ENCODE measurements at places on chromosomes 3 and 15. TPM values are rescaled to one million over a fixed set of nuclear protein-coding genes. Genes with fewer than 3 reads are reported as not detected.
A peak's percentile ranks its signal among the peaks of the same experiment; 100 is the strongest.

The TMC3 gene
- total RNA-seq = 0.81 TPM

GRCh38 chr3:142990721-142991120 lies 10.6 kb upstream of the U2SURP start:
- H3K27ac ChIP-seq = no peak overlapping the region
- H3K27me3 ChIP-seq = no peaks in the 10 kb centered on the region
- H3K4me3 ChIP-seq = no peak overlapping the region
- no peaks in the 10 kb centered on the region for H3K4me1 ChIP-seq
- no peaks in the 10 kb centered on the region for H3K36me3 ChIP-seq
- no peak for DNase-seq

GRCh38 chr15:97504031-97504792 lies 456.3 kb upstream of the ARRDC4 start:
- H3K36me3 ChIP-seq = no peaks in the 10 kb centered on the region
- no peak for DNase-seq
- H3K4me3 ChIP-seq = no peak overlapping the region
- H3K27ac ChIP-seq = no peak overlapping the region

DNA sequence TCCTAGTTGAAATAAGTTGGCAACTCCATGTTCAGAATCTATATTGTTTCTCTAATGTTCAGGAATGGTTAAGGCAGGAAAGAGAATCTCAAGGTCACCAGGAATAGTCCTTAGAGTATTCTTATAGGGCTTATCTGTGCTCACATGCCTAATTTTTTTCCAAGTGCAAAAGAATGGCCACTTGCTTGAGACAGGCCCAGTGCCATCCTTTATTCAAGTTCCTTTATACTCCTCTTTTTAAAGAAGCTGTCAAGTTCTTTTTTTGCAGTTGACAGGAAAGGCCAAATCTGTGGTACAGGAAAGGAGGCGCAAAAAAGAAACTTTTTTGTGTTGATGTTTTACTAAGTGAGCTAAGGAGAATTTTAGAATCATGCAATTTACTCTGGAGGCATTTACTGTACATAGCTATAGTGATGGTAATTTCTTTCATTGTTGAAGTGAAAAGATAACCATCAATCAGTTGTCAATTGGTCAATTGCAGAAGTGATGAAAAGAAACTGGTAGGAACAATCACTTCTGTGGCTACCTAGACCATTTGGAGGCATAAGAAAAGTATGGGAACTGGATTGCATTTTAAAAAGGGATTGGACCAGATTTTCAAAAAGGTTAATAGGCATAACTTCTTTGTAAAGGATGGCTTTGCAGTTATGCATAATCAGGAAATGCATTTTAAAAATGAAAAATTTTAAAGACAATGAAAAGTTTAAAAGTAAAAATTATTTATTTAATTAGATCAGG lies 102.5 kb upstream of the SOX2 start:
- no peak overlapping the region for H3K4me3 ChIP-seq
- H3K27ac ChIP-seq = no peak overlapping the region

GRCh38 chr15:63047792-63048114 lies 5.2 kb downstream of the TPM1 start:
- no peaks in the 10 kb centered on the region for H3K4me1 ChIP-seq
- H3K27ac ChIP-seq = peak overlapping the region; percentile 65
- H3K4me3 ChIP-seq = peak overlapping the region; percentile 95
- H3K27me3 ChIP-seq = no peaks in the 10 kb centered on the region
- no peak for DNase-seq

DNA sequence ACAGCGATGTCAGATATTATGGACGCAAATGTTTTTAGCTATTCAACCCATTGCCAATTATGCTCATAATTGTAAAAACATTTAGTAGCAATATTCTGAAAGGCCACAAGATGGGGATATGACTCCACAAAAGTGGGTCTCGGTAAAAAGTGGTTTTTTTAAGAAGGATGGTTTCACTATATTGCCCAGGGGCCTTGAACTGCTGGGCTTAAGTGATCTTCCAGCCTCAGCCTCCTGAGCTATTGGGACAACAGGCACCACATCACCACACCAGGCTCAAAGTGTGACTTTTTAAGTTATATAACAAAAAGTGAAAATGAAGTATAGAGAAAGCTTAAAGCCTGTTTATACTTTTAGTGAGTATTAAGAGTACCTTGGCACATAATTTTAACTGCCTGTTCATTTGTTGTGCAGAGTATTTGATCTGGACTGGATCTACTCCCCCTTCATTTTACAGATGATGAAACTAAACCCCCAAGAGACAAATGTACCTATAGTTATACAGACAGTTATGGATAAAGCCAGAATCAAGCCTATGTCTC lies 9.4 kb downstream of the NAA50 start:
- no peak for DNase-seq
- no peak overlapping the region for H3K27ac ChIP-seq
- H3K4me3 ChIP-seq = no peak overlapping the region
- no peaks in the 10 kb centered on the region for H3K27me3 ChIP-seq
- H3K36me3 ChIP-seq = no peaks in the 10 kb centered on the region

DNA sequence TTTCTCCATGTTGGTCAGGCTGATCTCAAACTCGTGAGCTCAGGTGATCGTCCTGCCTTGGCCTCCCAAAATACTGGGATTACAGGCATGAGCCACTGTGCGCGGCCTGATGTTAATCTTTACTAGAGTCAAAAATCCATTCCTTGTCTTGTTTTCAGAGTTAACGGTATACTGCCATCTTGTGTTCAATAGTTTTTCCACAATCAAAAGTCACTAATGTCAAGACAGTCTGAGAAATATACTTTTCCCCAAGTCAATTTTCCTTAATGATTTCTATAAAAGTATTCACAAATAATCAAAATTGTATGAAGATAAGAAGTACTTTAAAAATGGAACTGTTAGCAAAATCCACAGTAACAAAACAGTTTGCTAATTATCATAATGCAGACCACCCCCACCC lies 8.5 kb downstream of the CRBN start:
- peaks cover 7% of the 10 kb centered on the region for H3K36me3 ChIP-seq
- no peaks in the 10 kb centered on the region for H3K27me3 ChIP-seq
- H3K4me3 ChIP-seq = no peak overlapping the region
- H3K27ac ChIP-seq = no peak overlapping the region
- DNase-seq = no peak

GRCh38 chr15:84807228-84807627 lies 9.9 kb upstream of the ALPK3 start:
- H3K27me3 ChIP-seq = no peaks in the 10 kb centered on the region
- H3K36me3 ChIP-seq = peaks cover 2% of the 10 kb centered on the region
- H3K27ac ChIP-seq = no peak overlapping the region
- H3K4me3 ChIP-seq = no peak overlapping the region

DNA sequence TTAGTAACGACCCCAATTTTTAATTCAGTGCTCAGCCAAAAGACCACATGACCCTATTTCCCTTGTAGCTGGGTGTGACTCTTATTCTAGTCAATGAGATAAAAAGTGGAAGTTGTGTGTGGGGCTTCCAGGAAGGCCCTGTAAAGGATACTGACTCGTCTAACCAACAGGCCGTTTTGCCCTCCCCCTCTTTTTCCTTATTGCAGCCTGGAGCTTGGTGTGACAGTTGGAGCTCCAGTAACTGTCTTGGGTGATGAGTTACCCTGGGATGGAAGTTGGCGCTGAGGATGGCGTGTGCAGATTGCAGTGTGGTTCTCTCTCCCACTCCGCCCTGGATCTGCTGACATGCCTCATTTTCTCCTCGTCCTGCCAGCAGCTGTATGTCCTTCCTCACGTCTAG lies 209.3 kb upstream of the PROK2 start:
- DNase-seq = no peak
- no peak overlapping the region for H3K4me3 ChIP-seq
- H3K27me3 ChIP-seq = peaks cover 1% of the 10 kb centered on the region
- no peaks in the 10 kb centered on the region for H3K4me1 ChIP-seq
- no peaks in the 10 kb centered on the region for H3K36me3 ChIP-seq

- DNase-seq = no peak
- peaks cover 5% of the 10 kb centered on the region for H3K4me1 ChIP-seq
- H3K36me3 ChIP-seq = no peaks in the 10 kb centered on the region
- no peak overlapping the region for H3K27ac ChIP-seq
- H3K27me3 ChIP-seq = no peaks in the 10 kb centered on the region
These were observed 57.7 kb downstream of the CNTN4 start for GRCh38 chr3:2156244-2156847.

DNA sequence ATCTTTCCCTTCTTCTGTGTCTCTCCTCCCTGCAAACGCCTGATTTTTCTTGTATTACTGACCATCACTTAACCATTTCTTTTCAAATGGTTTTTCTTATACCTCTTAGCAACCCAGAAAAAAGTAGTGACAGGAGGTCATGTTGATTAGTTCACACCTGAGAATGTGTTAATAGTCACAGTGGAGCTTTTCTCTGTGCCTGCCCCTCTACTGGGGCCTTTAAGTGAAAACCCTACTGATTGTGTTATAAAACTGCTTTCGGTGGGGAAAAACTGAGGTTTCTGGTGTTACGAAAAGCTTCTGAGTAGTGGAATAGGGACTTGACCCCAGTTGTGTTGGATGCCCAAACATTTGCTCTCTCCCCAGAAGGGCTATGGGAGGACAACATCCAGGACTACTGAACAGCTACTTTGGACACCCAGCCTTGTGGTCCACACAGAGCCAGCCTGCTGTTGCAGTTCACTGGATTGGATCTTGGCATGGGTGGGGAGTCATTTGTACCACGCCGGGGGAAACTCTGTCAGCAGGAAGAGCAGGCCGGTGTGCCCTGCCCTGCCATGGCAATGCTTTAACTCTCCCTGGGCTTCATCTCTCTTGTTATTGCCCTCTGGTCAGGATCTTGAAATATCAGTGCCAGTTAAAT lies 10.3 kb downstream of the GPR87 start:
- H3K36me3 ChIP-seq = no peaks in the 10 kb centered on the region
- H3K4me1 ChIP-seq = no peaks in the 10 kb centered on the region
- no peak overlapping the region for H3K27ac ChIP-seq
- no peak overlapping the region for H3K4me3 ChIP-seq
- DNase-seq = no peak

- no peaks in the 10 kb centered on the region for H3K27me3 ChIP-seq
- H3K36me3 ChIP-seq = no peaks in the 10 kb centered on the region
- H3K27ac ChIP-seq = no peak overlapping the region
- no peak overlapping the region for H3K4me3 ChIP-seq
These were observed 486.1 kb upstream of the GOLIM4 start for GRCh38 chr3:168581771-168582225.

- no peak overlapping the region for H3K4me3 ChIP-seq
- H3K4me1 ChIP-seq = no peaks in the 10 kb centered on the region
- H3K27ac ChIP-seq = no peak overlapping the region
- DNase-seq = no peak
- H3K27me3 ChIP-seq = no peaks in the 10 kb centered on the region
These were observed 380.2 kb downstream of the DIPK2A start for GRCh38 chr3:144351773-144352365.

GRCh38 chr3:13700362-13700761 lies 151.4 kb downstream of the FBLN2 start:
- no peaks in the 10 kb centered on the region for H3K36me3 ChIP-seq
- DNase-seq = peak; percentile 54
- no peak overlapping the region for H3K4me3 ChIP-seq
- no peaks in the 10 kb centered on the region for H3K27me3 ChIP-seq

The PPM1M gene
- 43.4 TPM for total RNA-seq

GRCh38 chr15:80019168-80019745 lies 40.2 kb upstream of the ZFAND6 start:
- no peaks in the 10 kb centered on the region for H3K27me3 ChIP-seq
- DNase-seq = no peak
- H3K27ac ChIP-seq = no peak overlapping the region
- no peaks in the 10 kb centered on the region for H3K4me1 ChIP-seq
- no peaks in the 10 kb centered on the region for H3K36me3 ChIP-seq
- no peak overlapping the region for H3K4me3 ChIP-seq

The SYNM gene
- total RNA-seq = 81.9 TPM

The ADAMTSL3 gene
- 74.5 TPM for total RNA-seq

DNA sequence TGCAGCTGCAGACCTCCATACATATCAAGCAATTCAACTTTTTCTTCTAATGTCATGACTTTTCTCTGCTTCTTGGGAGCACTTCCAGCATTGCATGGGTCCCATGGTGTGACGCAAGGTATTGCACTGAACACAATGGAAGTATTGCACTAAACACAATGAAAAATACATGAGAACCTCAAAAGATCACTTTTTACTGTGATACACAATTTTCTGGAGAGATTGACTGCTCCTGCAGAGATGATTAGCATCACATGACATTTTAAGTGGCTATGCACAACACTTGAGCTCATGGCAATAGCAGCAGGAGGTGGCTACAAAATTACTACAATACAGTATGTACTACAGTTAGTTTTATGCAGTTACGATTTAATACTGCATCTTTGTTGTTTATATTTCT lies 113.5 kb upstream of the BHLHE40 start:
- H3K4me1 ChIP-seq = no peaks in the 10 kb centered on the region
- DNase-seq = no peak
- H3K36me3 ChIP-seq = no peaks in the 10 kb centered on the region
- no peak overlapping the region for H3K4me3 ChIP-seq
- H3K27me3 ChIP-seq = no peaks in the 10 kb centered on the region

DNA sequence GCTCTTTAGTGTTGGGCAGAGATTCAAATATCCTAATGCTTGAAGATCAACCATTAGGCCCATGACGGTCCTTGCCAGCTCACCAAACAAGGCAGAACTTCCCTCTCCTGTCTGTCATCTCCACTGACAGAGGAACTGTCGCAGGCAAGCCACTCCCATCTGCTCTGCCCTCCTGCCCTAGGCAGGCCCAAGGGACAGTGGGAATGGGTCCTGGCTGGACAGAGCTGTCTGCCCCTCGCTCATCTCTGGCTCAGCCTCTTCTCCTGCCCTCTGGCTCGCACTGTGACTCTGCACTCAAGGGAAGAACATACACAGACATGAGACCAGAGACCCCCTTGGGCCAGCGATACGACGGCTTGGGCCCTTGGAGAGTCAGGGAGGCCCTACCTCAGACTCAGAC lies 7.6 kb upstream of the MUSTN1 start:
- H3K4me1 ChIP-seq = no peaks in the 10 kb centered on the region
- no peak overlapping the region for H3K4me3 ChIP-seq
- no peak overlapping the region for H3K27ac ChIP-seq

DNA sequence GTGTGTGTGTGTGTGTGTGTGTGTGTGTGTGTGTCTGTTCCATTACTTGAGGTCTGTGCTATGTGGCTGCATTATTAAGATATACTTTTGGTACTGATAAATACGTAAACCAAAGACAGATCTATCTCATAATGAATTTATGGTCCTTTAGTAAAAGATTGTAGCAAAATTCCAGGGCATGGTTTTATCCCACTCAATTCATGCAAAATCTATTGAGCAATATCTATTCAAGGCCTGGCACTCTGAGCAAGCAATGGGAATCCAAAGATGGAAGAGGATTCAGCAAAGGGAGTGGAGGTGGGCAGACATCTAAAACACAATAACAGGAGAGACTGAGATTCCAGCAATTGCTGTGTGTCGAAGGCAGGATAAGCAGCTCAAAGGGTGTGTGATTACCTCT lies 86.8 kb downstream of the RFTN1 start:
- peaks cover 4% of the 10 kb centered on the region for H3K36me3 ChIP-seq
- peaks cover 4% of the 10 kb centered on the region for H3K4me1 ChIP-seq
- no peak overlapping the region for H3K4me3 ChIP-seq
- DNase-seq = no peak
- H3K27me3 ChIP-seq = no peaks in the 10 kb centered on the region
- no peak overlapping the region for H3K27ac ChIP-seq
